ENCODE measurements at places on chromosomes 7 and 10.

DNA sequence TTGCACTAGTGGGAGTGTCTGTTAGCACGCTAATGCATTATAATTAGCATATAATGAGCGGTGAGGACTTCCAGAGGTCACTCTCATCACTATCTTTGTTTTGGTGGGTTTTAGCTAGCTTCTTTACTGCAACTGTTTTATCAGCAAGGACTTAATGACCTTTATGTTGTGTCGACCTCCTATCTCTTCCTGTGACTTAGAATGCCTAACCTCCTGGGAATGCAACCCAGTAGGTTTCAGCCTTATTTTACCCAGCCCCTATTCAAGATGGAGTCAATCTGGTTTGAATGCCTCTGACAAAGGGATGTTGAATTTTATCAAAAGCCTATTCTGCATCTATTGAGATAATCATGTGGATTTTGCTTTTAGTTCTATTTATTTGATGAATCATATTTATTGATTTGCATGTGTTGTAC is 22.5 kb upstream of the ZNF518A start:
- DNase-seq: no peak

DNA sequence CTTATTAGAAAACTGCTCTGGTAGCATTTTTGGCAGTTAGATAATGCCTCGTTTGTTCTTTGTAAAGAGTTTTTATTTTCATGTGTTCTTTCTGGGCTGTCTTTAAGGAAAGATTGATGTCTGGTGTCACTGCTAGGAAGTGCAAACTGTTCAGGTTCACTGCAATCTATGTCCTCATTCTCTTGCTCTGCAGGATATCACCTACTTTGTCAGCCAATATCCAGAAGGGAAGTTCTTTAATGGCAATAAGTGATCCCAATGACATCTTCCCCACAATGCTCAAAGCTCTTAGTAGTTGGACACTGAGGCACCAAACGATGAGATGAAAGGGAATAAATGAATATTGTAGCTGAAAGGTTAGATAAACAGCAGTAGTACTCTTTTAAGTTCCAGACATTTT is 115.1 kb downstream of the AGMO start:
- no peak for DNase-seq

DNA sequence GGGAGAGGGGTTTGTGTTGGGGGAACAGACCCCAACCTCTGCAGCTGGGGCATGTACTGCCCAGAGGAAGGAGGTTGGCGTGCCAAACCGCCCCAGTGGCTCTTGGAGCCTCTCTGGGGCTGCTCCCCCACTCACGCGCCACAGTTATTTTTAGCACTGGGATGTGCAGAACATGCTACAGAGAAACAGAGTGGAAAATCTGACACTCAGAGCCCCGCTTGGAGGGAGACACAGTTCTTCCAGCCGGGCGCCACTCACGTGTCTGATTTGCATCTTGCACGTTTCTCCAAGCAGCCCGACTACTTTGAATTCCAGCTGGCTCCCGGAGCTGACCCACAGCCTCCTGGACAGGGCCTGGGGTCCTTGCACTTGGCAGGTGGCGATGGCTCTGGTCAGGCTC is 182.0 kb downstream of the RPS24 start:
- no peak for DNase-seq

GRCh38 chr7:126499481-126499880 is 753.3 kb downstream of the GRM8 start:
- no peak for DNase-seq

DNA sequence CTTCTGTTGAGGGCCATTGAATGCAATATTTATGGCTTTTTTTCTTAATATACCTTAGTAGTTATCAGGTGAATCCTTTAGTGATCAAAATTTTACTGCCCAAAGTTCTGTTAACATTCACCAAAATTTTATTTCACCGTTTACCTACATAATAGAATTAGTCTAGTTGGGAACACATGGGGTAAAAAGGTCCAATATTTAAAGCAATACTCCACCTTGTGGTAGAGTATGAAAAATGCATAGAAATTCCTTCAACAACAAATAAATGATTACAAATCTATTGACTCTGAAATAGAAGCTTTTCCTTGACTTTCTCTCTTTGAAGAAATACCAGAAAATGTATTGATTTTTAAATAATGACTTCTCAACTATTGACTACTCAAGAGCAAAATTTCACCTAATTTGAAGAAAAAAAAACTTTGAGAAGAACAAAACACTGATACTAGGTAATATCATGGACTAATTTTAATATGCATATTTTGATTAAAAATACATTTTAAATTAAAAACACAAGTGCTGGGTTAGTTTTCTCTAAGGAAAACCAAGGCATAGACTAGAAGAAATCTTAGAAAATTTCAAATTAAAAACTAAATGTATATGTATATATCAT is 43.3 kb downstream of the POLR1F start:
- DNase-seq: no peak

DNA sequence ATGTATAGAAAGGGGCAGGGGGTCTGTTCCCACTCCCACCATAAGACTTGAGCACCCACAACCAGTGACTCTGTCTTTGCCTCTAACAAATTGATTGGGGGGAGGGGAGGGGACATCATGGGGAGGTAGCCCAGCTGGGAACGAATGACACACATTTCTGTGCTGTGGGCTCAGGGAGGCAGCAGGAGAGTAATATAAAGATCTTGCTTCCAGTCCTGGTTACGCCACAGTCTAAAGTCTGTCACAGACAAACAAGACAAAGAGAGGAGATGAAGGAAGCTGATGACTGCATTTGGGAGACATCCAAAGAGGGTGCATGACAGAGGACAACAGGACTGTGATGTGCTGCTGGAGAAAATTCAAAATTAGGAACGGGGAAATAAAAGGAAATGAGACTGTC is 153.9 kb downstream of the ACTR3B start:
- DNase-seq: no peak

GRCh38 chr10:70281609-70282008 is 2.2 kb downstream of the NPFFR1 start:
- DNase-seq: no peak

- no peak for DNase-seq
Measured at GRCh38 chr7:26187380-26188205, 13.0 kb downstream of the HNRNPA2B1 start.

GRCh38 chr10:111990734-111991133 is 192.8 kb downstream of the GPAM start:
- DNase-seq: no peak

DNA sequence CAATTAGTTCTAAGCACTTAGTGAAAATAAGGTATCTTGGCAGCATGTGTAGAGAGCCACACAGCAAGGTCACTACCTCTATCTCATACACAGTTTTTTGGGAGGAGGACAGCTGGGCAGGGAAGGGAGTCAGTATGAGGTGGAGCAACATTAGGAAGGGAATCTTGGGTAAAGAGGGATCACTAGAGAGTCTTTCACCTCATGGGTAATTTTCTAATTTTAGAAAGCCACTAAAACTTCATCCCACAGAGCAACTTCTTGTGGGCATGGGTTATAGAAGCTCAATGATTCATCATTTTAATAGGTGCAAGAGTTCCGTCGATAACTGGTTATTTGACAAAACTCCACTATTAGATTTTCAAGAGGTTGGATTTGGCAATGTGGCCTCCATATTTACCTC is 2.5 kb downstream of the NRAP start:
- no peak for DNase-seq

DNA sequence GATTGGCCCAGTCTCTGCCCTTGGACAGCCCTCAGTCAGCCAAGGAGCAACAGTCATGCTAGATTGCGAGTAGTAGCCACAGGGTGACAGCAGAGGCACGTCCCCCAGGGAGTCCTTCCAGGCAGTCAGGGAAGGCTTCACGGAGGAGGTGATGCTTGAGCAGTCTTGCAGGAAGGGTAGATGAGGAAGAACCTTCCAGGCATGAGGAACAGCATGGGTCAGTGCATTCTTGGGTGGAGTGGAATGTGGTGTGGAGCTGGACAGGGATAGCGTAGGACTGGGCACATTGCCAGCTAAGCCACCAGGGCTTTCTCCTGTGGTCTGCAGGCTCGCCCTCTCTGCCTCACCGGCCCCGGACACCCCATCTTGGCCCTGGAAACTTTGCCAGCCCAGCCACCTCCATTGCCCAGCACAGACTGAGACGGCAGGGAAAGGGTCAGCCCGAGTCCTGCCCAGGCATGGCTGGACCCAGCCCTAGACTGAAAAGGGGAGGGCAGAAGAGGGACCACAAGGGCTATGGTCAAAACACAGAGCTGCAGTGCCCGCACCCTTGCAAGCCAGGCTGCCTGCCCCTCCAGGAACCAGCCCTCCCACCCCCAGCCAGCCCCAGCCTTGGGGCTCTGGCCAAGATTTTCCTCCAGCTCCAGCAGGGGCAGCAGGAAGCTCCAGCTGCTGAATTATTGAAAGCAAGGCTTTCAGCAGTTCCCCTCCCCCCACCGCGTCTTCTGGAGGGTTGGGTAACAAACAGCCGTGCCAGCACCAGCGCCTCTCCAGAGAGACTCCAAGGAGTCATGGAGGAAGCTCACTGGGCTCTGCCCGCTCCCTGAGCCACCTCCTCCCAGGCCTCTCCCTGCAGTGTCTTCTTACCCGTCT is 18.7 kb downstream of the SRRM3 start:
- no peak for DNase-seq

GRCh38 chr7:147809786-147810185 is 780.8 kb upstream of the C7orf33 start:
- no peak for DNase-seq

DNA sequence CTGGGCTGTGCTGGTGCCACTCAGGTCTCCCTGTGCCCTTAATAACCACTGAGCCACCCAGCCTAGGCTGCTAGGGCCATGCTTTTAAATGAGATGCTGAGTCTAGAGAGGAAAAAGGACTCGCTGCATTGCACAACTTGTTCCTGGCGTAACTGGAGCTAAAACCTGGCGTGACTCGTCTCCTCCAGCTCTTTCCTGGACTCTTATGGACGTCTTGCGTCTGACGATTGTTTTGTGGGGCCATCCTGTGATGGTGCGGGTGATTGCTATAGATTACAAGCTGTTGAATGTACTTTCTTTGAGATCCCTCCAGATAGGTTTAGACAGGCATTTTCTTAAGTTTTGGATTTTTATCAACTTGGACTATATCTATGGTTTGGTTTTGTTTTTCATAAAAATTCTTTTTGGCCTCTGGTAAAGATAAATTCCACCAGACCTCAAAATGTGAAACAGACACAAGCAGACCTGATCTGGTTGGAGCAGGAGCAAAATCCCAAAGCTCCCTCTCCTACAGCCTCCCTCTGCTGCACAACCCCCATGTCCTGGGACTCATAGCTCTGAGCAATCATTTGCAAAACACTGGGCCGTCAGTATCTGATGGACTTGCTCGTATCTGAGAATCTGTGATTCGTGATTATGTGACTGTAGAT is 230.3 kb downstream of the ARHGAP12 start:
- DNase-seq: no peak

DNA sequence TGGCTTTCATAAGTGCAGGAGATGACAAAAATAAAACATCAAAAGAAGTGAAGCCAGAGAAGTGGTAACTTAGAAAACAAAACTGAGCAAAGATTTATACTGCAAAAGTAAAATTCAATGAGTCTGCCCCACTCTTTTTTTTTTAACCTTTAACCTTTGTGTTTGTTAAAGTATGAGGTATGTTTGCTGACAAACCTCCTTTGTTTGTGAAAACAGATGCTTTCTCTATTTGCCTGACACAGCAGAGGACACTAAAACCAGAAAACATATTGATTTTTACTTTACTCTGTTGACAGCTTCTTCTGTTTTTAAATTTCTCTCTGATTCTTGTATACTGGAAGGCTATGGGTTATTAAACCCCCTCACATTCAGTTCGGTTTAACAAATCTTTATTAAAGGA is 57.6 kb downstream of the SGMS1 start:
- DNase-seq: no peak

All from activated naive CD4-positive, alpha-beta T cell (primary cell).